ENCODE measurements at places on chromosomes 6 and 20. TPM values are rescaled to one million over a fixed set of nuclear protein-coding genes. Genes with fewer than 3 reads are reported as not detected.

DNA sequence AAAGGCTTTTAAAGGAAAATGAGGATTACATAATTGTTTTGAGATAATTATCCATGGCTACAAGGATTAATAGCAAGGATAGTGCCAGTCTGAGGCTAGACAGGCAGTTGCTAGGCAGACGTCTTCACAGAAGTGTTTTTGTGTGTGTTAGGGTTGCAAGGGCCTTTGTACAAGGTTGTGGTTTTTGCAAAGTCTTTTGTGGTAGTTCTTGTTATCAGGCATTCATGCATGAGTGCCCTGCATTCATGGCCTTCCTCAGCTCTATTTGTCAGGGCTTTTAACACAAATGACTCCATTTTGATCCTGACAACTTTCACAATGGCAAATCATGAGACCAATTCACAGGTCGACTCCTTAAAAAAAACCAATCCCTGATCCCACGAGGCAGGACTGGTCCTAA lies 68.1 kb upstream of the TXNDC5 start:
- H3K27me3 ChIP-seq, result no peaks in the 10 kb centered on the region
- peaks cover 29% of the 10 kb centered on the region for H3K4me1 ChIP-seq
- no peaks in the 10 kb centered on the region for H3K36me3 ChIP-seq
- H3K27ac ChIP-seq, result no peak overlapping the region

GRCh38 chr6:26383624-26384417 lies 913 bp downstream of the BTN2A2 start:
- H3K36me3 ChIP-seq, result no peaks in the 10 kb centered on the region
- peaks cover 19% of the 10 kb centered on the region for H3K4me1 ChIP-seq
- H3K27ac ChIP-seq, result peak overlapping the region; percentile 59

The SIRPA gene
- 18.5 TPM for total RNA-seq

GRCh38 chr20:59817846-59818615 lies 115.4 kb downstream of the SYCP2 start:
- no peak overlapping the region for H3K4me3 ChIP-seq
- no peaks in the 10 kb centered on the region for H3K4me1 ChIP-seq
- H3K36me3 ChIP-seq, result no peaks in the 10 kb centered on the region
- H3K27me3 ChIP-seq, result peaks cover 40% of the 10 kb centered on the region

- H3K27me3 ChIP-seq, result no peaks in the 10 kb centered on the region
- no peak for DNase-seq
- no peaks in the 10 kb centered on the region for H3K36me3 ChIP-seq
Measured at GRCh38 chr6:32050562-32050961, 12.3 kb downstream of the CYP21A2 start.

All from PC-9 (cell line).